BJ (cell line): ENCODE measurements at places on chromosomes 13 and 19.

- no peak for DNase-seq
Observed at GRCh38 chr13:110929104-110929777, 14.4 kb upstream of the ANKRD10 start.

GRCh38 chr13:28058866-28059613 is 41.3 kb downstream of the FLT3 start:
- no peak for DNase-seq

DNA sequence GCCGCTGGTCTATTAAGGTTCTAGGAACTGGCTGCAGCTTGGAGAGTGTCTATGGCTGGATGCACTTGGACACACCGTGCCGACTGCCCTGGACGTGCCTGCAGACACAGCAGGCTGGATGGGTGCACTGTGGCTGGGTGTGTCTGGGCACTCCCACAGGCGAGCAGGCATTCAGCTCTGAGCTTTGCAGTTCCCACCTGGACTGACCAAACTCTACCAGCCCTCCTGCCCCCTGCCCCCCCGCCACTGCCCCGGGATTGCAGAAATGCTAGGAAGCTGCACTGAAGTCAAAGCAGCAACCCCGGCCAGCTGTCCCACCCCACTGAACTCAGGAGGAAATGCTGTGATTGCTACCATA is 7.0 kb upstream of the LRP3 start:
- DNase-seq = no peak

- DNase-seq = no peak
Observed at GRCh38 chr13:38921081-38921480, 69.5 kb downstream of the STOML3 start.

- no peak for DNase-seq
Observed at GRCh38 chr13:40682449-40683240, 16.2 kb upstream of the FOXO1 start.

DNA sequence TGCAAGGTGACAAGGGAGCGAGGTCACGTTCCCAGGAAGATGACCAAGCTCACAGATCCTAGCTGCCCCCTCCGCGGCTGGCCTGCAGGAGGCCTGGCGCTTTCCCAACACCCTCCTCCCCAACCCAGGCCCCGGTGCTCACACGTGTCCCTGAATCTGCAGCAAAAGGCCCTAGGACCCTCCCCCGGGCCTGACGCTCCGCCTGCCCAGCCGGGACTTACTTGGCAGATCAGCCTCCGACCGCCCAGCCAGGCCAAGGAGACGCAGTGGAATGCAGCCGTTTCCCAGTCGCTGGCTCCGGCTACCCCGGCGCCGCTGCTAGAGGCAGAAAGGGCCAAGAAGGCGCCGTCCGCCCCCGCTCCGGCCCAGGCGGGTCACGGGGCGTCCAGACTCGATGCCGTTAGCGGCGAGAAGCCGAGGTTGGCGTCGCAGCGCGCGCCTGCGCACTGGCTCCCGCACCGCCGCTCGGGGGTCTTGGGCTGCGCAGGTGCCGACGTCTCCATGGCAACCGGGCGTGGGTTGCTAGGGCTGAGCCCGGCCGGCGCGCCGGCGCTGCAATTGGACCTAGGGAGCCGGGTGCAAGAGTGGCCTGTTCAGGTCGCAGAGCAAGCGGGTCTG is at the start of gene PNMA8A:
Gene PNMA8A (minus strand): TSS at position 448 of the 618 bp plus-strand sequence. CDS start 528 bp downstream, outside the sequence.
- no peak for DNase-seq

DNA sequence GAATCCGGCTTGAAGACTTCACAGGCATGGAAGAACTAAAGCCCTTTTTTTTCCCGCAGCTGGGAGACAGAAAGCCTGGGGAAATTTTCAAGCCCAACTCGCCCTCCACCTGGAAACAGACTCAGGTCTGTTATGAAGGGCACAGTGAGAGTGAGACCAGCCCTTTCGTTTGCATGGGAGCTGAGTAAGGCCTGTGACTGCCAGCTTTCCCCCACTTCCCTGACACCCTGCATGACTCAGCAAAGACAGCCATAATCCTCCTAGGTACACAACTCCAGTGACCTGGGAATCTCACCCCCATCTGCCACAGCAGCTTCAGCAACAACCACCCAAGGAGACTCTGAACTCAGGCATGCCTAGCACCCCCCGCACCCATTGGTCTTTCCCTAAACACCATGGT is 87.6 kb upstream of the ZNF91 start:
- DNase-seq = no peak

DNA sequence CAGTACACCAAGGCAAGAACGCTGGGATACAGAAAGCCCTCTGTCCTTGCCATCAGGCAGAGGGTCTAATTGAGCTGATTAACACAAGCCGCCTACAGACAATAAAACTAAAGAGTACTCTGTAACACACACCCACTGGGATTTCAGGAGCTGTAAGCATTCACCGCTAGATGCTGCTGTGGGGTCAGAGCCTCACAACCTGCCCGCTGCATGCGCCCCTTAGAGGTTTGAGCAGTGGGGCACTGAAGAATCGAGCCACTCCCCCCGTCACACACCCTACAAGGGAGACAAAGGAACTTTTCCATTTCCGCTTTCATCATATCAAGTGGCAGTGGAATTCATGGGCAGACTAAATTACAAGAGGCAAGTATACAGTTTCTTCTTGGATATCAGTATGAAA is 1080.6 kb downstream of the PCDH17 start:
- no peak for DNase-seq
